CD4-positive, alpha-beta T cell treated with Interleukin-12 subunit alpha and Interleukin-12 subunit beta, for 1 hour (primary cell): ENCODE measurements at places on chromosomes 4 and X.

DNA sequence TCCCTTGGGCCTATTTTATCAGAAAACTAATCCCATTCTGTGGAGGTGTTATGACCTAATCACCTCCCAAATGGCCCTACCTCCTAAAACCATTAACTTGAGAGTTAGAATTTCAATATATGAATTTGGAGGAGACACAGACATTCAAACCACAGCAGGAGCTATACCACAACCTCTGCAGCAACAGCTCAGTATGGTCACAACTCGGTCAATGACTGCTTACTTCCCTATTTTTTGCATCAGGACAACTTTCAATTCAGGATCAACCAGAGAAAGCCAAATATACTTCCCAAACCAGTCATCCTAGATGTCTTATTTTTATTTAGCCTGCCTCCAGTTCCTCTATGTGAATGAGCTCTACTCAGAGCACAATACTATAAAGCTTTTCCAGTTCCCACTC is 11.3 kb upstream of the SMARCA5 start:
- no peak for DNase-seq

DNA sequence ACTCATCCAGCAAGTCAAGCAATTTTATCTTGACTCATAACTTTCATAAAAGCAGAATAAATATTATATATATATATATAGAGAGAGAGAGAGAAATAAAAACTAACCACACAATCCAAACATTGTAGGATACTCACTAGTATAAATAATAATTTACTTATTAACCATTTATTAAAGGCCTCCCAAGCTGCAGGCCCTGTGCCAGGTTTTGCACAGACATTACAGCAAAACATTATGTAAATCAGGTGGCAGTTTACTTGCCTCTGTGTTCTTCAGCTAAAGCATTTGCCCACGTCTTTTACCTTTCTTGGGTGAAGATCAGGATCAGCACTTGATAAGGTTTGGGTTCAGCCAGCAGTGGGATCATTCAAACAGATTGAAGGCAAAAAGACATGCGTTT is 75.6 kb downstream of the CLDN22 start:
- DNase-seq, result no peak

DNA sequence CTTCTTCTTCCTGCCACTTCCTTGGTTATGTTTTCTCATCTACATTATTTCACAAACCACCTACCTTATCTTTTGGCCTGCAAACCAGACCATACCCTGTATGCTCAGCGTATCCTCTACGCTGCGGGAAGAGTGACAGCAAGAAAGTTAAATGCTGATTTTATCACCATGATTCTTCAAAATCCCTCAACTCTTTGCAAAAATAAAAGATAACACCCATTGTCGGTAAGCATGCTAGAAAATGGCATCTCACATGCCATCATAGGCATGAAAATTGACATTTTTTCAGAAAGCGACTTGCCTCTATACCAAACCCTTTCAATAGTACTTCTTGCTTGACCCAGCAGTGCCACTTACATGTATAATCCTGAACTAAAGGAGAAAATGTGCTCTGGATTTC is 102.0 kb downstream of the HPGD start:
- DNase-seq, result no peak

- DNase-seq, result no peak
These were observed 39.9 kb downstream of the ATG4A start for GRCh38 chrX:108131471-108131870.

GRCh38 chr4:138835832-138836533 is 179.6 kb upstream of the NOCT start:
- no peak for DNase-seq

DNA sequence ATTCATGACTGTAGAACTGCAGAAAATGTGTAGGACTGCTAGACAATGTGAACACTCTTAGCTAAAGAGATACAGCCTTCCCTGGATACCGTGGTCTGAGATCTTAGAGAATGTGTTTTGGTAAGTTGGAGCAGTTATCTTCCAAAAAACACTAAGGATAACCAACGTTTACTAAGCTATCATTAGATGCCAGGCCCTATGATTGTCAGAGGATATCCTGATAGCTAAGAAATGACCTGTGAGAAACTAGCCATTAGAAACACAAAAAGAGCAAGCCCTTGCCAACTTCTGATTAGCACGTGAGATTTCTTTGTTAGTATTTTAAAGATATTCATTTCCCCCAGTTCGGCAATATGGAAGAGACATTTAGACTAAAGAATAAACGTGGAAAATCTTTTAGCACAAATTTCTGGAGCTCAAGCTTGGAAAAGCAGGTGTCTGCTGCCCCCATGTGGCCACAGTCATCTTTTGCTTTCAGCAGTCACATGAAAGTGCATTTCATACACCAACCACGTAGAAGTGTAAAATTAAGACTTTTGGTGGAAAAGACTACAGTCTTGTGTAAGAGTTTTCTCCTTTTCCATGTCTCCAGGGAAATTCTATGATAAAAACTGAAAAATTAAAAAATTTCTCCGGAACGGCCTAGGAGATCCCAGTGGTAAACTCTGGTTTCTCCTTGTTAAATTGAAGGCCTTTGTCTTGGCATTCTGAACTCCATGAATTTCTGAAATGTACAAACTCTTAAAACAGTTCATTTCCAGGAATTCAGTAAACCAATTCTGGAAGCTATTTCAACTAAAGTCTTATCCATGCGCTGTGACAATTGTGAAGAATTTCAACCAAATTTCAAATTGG is 136.4 kb downstream of the ZNF674 start:
- peak; percentile 53 for DNase-seq

GRCh38 chr4:55615008-55615407 is 21.1 kb downstream of the NMU start:
- no peak for DNase-seq

- no peak for DNase-seq
These were observed 366.0 kb upstream of the GRIA3 start for GRCh38 chrX:122818068-122818467.

DNA sequence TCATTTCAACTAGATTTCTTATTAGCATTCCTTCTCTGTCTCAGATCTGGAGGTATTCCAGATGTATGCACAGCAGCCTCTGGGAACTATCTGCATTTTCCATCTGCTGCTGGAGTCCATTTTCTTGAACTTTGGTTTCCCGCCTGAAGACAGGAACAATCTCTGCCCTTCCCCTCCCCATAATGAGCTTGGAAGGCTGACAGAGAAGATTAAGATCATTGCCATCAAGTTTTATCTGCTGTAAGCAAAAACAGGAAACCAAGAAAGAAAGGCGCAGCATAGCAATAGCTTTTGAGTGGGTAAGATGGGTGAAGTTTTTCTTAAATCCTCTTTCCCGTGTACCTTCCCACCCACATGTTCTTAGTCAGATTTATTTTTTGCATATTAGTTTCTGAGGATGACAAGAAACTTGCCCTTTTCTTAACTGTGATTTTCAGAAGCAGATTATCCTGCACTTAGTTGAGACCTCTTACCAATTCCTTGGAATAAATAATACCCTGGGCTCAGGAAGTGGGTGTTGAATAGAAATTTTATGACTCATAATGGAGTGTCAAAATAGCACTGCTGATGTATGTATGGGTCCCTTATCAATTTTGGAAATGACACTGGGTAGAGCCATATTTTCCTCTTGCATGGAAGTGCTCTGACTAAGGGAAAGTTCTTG is 78.3 kb downstream of the CT47B1 start:
- DNase-seq, result no peak

- no peak for DNase-seq
These were observed 168.8 kb upstream of the HS3ST1 start for GRCh38 chr4:11597506-11597905.

DNA sequence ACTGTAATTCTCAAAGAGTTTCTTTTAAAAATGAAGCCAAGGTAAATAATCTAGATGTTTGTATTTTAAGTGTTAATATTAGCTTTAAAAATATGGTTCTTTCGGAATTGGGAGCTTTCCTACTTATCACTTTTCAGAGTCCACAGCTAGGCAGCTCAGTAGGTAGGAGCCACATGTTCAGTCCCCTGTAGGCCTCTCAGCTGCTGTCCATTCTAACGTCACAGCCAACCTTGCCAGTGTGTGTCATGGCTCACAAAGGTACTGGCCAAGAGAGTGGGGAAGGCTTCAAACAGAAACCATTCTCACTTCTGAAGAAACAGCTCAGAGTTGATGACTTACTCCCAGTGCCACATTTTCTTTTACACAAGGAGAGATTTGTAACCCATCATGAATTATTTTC is 50.0 kb upstream of the BRS3 start:
- no peak for DNase-seq

GRCh38 chr4:120568731-120569130 is 353.8 kb downstream of the PRDM5 start:
- DNase-seq, result no peak

DNA sequence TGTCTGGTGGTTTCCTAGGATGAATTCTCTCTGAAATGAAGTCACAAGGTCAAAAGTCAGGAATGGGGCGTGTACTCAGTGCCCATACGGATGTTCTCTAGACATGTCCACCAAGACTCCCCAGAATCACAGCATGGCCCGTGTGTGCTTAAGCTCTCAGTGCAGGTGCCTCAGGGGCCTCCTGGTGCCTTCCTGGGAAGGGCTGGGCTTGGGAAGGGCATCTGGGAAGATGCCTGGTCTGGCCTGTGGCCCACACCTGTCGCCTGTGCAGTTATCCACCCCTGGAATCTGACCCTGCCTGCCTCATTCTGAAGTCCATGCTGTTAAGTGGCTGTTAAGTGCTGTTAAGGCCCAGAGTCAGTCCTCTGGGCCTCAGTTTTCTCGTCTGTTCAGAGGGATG is 31.2 kb downstream of the SORCS2 start:
- DNase-seq, result no peak

GRCh38 chr4:108415389-108415788 is 205.0 kb upstream of the RPL34 start:
- no peak for DNase-seq

DNA sequence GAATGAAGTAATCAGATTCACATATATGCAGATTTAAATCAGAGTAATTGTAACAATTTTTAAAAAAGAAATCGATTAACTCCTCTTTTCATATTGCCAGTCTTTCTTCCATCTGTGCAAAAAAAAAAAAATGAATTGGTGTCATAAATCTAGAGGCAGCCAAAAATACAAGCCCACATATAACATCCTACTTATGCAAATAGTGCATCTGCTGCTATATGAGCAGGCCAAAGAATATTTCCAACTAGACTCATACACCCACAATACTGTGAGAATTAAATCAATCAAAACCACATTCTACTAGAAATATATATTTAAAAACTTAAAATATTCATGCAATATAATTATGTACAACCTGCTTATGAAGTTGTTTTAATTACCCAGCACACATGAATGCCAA is 298.1 kb upstream of the TRAM1L1 start:
- DNase-seq, result no peak

- no peak for DNase-seq
These were observed 532.7 kb downstream of the GRXCR1 start for GRCh38 chr4:43425206-43425605.

DNA sequence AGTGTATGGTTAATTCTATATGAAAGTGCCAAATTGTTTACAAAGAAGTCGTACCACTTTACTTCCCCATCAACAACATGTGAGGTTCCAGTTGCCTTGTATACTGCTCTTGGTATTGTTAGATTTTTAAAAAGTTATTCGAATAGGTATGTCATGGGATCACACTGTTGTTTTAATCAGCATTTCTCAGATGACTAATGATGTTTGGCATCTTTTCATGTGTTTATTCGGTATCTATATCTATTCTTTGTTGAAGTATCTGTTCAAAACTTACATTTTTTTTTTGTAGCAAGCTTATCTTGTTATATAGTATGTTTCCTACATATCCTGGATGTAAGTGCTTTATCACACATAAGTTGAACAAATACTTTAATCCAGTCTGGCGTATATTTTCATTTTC is 99.4 kb upstream of the MAB21L2 start:
- DNase-seq, result no peak

GRCh38 chr4:70808151-70808550 is 31.5 kb downstream of the GRSF1 start:
- no peak for DNase-seq

- DNase-seq, result no peak
These were observed 227.9 kb upstream of the ANKRD50 start for GRCh38 chr4:124940387-124940786.

DNA sequence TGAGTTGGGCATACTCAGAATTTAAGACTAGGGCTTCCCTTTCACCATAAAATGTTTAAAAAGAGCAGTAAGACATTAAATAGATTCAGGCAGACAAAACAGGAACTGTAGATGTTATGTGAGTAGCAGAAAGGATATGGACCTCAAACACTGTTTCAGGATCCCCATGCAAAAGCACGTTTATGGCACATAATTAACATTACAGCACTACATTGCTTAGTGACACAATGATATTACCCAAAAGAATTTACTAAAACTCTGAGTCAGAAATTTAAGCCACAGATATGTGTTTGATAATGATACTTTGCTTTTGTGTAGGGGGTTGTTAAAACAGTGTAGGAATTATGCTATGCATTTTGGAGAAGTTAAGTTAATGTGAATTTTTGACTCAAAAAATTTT is 266.3 kb downstream of the PDGFC start:
- no peak for DNase-seq

- DNase-seq, result no peak
These were observed 90.2 kb downstream of the NHS start for GRCh38 chrX:17465201-17465600.

- DNase-seq, result no peak
These were observed 12.7 kb upstream of the CXCL8 start for GRCh38 chr4:73727685-73728084.

- no peak for DNase-seq
These were observed 252.6 kb downstream of the ANKRD50 start for GRCh38 chr4:124459941-124460310.

GRCh38 chrX:20244931-20245330 is 21.8 kb downstream of the RPS6KA3 start:
- no peak for DNase-seq

GRCh38 chr4:110619463-110620247 is 3.2 kb downstream of the PITX2 start:
- DNase-seq, result no peak

GRCh38 chrX:107325467-107325866 is 119.1 kb downstream of the DNAAF6 start:
- DNase-seq, result no peak

GRCh38 chr4:8706216-8707044 is 113.9 kb downstream of the CPZ start:
- no peak for DNase-seq

DNA sequence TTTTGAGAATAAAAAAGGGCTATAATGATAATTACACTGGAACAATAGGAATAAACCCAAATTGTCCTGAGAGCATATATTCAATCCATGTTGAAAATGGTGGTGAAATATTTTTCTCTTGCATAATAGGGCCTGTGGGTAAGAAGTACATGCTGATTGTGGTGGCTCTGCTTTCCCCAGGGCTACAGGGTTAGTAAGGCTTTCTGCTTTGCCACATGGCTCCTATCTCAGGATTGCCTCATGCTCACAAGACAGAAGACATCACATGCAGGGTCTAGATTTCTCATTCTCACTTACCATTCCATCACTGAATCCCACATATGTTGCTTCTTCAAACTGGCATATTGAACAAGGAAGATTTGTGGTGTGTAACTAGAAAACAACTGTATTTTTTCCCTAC is 12.4 kb upstream of the VEGFC start:
- no peak for DNase-seq

GRCh38 chrX:64792598-64793337 is 183.5 kb downstream of the ZC4H2 start:
- DNase-seq, result no peak

- DNase-seq, result no peak
These were observed 21.7 kb upstream of the TBC1D9 start for GRCh38 chr4:140777894-140778293.
